CD4-positive, alpha-beta memory T cell (primary cell): ENCODE measurements at places on chromosomes 4 and X.

DNA sequence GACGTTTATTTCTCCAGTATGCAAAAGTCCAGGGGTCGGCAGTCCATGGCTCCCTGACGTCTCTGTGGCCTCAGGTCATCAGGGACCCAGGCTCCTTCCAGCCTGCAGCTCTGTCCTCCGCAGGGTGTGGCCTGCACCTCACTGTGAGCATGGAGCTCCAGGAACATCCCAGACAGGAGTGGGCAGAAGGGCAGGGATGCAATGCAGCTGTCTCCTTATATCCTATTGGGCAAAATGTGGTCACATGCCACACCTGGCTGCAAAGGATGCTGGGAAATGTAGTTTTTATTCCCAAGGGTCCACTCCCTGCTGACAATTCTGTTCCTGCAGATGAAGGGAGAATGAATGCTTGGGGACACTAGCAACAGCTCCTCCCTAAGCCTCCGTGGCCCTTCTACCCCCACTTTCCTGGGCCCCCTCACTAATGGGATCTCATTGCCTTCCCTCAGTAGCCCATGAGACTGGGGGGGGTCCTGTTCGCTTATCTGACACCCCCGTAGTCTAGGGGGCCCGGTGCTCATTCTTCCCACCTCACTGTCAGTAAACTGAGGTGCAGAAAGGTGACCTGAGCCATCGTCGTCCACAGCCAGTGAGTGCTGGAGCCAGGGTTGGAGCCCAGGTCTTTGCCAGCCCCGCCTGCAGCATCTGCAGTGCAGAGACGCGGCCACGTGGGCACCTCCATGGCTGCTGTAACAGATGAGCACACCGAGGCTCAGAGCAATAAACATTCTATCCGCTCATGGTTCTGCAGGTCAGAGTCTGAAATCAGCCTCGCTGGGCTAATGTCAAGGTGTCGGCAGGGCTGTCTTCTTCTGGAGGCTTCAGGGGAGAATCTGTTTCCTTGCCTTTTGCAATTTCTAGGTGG, 5.9 kb upstream of the GRPEL1 start:
- DNase-seq = no peak

DNA sequence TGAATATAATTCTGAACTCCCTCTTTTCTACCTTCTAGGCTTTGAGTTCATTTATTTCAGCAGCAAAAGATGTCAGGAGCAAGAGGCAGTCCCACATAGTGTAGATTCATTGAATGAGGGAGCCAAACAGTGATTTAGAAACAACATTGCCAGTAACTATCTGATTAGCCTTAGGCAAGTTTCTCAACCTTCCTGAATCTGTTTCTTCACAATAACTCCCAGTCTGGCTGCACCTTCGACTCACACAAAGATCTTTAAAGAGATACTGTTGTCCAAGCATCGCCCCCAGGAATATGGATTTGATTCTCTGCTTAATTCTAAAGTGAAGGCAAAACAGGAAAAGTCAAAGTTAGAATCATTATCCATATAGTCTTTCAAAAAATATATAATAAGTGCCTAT, 1026.2 kb downstream of the DMD start:
- no peak for DNase-seq

DNA sequence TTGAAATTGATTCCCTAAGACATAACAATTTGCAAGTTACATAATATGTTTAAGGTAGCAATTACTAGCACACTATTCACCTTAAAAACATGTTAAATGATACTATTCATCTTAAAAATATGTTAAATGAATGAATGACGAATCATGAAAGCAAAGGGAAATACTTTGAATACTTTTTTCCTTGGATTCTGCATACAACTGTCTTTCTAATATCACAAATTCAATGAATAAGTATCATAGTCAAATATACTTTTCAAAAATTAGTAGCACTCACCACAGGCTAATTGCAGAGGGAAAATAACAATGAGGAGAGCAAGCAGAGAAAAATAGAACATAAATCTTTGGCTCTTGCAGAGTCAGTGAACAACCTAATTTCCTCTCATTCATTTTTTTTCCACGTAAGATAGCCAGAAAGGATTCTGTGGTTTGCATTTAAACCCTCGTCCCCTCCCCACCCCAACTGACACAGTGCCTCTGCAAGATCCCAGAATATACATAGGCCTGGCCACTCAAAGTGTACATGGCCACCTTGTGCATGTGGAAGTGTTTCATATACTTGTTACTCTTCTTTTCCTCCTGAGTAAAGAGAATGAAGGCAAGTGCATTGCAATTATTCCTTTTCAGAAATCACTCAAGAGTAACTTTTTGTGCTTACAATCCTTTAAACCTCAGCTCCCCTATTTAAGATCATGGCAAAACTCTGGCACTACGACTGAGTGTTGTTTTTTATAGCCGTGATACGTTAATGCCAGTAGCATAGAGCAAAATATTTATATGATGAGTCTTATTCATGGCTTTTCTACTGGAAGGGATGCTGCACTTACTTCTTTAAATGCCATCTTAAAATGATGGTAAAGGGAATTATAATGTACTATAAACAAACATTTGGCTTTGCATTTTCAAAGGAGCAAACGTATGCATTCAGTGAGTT, 236.4 kb downstream of the PDGFC start:
- no peak for DNase-seq

DNA sequence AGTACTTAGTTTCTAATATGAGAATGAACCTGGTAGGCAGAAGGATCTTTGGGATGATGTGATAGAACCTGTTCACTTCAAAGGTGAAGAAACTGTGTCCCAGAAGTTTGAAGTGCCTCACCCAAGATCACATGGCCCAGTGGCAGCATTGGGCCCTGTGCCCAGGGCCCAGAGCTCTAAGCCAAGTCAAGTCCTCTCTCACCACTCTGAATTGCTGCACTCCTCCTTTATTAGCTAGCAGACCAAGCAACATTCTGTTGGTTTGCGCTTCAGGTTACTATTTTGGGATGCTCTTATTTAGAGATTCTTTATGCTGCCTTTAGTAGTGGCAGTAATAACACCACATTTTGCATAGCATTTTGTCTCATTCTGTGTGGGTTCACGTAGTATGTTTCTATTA, 82.7 kb downstream of the PARM1 start:
- DNase-seq = no peak

- no peak for DNase-seq
Measured at GRCh38 chr4:171561419-171561818, 251.8 kb upstream of the GALNTL6 start.

- no peak for DNase-seq
Measured at GRCh38 chr4:40888933-40889332, 139.2 kb downstream of the NSUN7 start.

GRCh38 chr4:173736840-173737239, 206.8 kb upstream of the HAND2 start:
- DNase-seq = no peak

DNA sequence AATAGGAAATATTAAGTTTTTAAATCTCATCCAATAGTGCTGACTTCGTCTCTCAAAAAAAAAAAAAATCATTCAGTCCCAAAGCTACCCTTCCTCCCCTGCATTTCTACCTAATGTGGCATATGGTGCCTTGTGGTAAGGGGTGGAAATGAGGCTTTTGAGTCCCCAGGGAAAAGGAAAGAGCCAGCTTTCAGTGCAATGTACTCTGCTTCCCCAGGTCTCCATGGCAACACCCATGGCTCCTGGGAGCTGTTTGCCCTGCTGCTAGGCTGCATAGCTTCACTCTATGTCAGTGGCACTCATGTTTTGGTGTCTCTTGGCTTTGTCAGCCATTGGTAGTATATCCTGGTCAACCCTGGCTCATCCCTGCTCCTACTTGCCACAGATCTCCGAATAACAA, 175.9 kb downstream of the SLC39A8 start:
- no peak for DNase-seq

GRCh38 chr4:125321709-125322365, 7.1 kb downstream of the FAT4 start:
- no peak for DNase-seq

- no peak for DNase-seq
Measured at GRCh38 chr4:89746377-89746776, 90.6 kb downstream of the SNCA start.
